Immature natural killer cell (primary cell): ENCODE measurements at places on chromosomes 6 and 20. TPM values are rescaled to one million over a fixed set of nuclear protein-coding genes. Genes with fewer than 3 reads are reported as not detected.
A peak's percentile ranks its signal among the peaks of the same experiment; 100 is the strongest.

Gene MYL9
- polyA plus RNA-seq: 0.10 TPM

Gene ARMH2
- not detected for polyA plus RNA-seq

Gene GSTA1
- polyA plus RNA-seq: not detected

Gene SMPDL3A
- not detected for polyA plus RNA-seq

Gene VSX1
- not detected for polyA plus RNA-seq

Gene SLC22A2
- polyA plus RNA-seq: not detected

Gene SUMO4
- not detected for polyA plus RNA-seq

Gene OR2J1
- not detected for polyA plus RNA-seq

Gene SEL1L2
- not detected for polyA plus RNA-seq

DNA sequence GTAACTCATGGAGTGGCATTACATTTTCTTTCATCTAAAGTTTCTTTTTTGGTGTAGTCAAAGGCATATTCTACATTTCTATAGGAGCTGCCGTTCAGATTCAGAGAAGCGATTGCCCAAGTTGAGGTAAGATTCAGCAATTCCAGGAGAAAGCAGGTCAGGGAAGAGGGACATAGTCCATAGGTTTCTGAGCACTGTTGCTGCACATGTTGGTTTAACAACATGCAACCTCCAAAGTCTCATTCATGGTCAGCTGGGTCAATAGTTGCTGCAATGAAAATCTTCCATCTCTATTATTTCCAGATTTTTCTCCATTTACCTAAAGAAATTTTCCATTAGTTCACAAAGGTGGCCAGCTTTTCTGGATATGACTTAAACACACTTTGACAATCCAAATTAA lies 682.3 kb upstream of the MAN1A1 start:
- H3K27me3 ChIP-seq: no peaks in the 10 kb centered on the region
- H3K4me1 ChIP-seq: no peaks in the 10 kb centered on the region
- no peak overlapping the region for H3K4me3 ChIP-seq
- H3K36me3 ChIP-seq: no peaks in the 10 kb centered on the region
- H3K27ac ChIP-seq: no peak overlapping the region
- no peak for DNase-seq

- H3K4me3 ChIP-seq: no peak overlapping the region
- no peaks in the 10 kb centered on the region for H3K4me1 ChIP-seq
- no peak overlapping the region for H3K27ac ChIP-seq
- H3K36me3 ChIP-seq: peaks cover 19% of the 10 kb centered on the region
- DNase-seq: no peak
- H3K27me3 ChIP-seq: peaks cover 2% of the 10 kb centered on the region
Measured at GRCh38 chr6:135305684-135306083, 124.6 kb downstream of the MYB start.

DNA sequence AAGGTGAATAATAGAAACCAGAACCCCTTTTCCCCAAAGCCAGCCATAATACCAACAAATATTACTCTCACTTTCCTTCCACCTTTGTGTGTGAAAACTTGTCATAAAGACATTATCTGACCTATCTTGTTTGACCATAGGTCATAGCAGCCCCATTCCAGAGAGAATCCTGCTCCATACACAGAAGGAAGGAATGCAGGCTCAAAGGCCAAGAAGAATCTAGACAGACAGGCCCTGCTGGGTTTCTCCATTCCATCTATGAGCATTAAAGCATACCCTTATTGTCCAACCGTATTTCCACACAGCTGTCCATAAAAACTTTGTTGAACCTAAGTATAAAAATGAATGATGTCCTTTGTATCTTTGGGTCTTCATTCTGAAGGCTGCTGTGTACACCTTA lies 40.7 kb upstream of the KCNK5 start:
- no peaks in the 10 kb centered on the region for H3K4me1 ChIP-seq
- no peak overlapping the region for H3K4me3 ChIP-seq
- H3K27me3 ChIP-seq: peaks cover 2% of the 10 kb centered on the region
- no peak overlapping the region for H3K27ac ChIP-seq
- no peak for DNase-seq
- no peaks in the 10 kb centered on the region for H3K36me3 ChIP-seq

GRCh38 chr20:38935285-38935684 lies 9.1 kb downstream of the FAM83D start:
- no peaks in the 10 kb centered on the region for H3K36me3 ChIP-seq
- no peak overlapping the region for H3K27ac ChIP-seq
- no peak overlapping the region for H3K4me3 ChIP-seq
- peaks cover under 1% of the 10 kb centered on the region for H3K4me1 ChIP-seq
- peak; percentile 31 for DNase-seq

GRCh38 chr20:33803921-33804337 lies 7.2 kb upstream of the CHMP4B start:
- no peak for DNase-seq
- H3K27me3 ChIP-seq: peaks cover 1% of the 10 kb centered on the region
- H3K4me1 ChIP-seq: no peaks in the 10 kb centered on the region
- no peak overlapping the region for H3K4me3 ChIP-seq
- no peaks in the 10 kb centered on the region for H3K36me3 ChIP-seq
- no peak overlapping the region for H3K27ac ChIP-seq

- H3K27ac ChIP-seq: no peak overlapping the region
- no peak overlapping the region for H3K4me3 ChIP-seq
- H3K36me3 ChIP-seq: no peaks in the 10 kb centered on the region
- H3K4me1 ChIP-seq: no peaks in the 10 kb centered on the region
Measured at GRCh38 chr20:4740774-4741431, 19.2 kb downstream of the PRND start.

- no peaks in the 10 kb centered on the region for H3K4me1 ChIP-seq
- no peak overlapping the region for H3K27ac ChIP-seq
- DNase-seq: no peak
- H3K4me3 ChIP-seq: no peak overlapping the region
Measured at GRCh38 chr6:121482751-121483150, 47.3 kb downstream of the GJA1 start.

GRCh38 chr6:160039441-160039840 lies 70.6 kb downstream of the IGF2R start:
- H3K36me3 ChIP-seq: peaks cover 18% of the 10 kb centered on the region
- no peak for DNase-seq
- peaks cover 6% of the 10 kb centered on the region for H3K27me3 ChIP-seq
- peaks cover 78% of the 10 kb centered on the region for H3K4me1 ChIP-seq
- H3K4me3 ChIP-seq: no peak overlapping the region

- peaks cover 2% of the 10 kb centered on the region for H3K36me3 ChIP-seq
- H3K27me3 ChIP-seq: no peaks in the 10 kb centered on the region
- no peak overlapping the region for H3K4me3 ChIP-seq
- no peak for DNase-seq
Measured at GRCh38 chr6:22764496-22764895, 195.1 kb downstream of the HDGFL1 start.

GRCh38 chr6:143843677-143843999 lies 500 bp downstream of the LTV1 start:
- peaks cover 42% of the 10 kb centered on the region for H3K4me1 ChIP-seq
- H3K27me3 ChIP-seq: peaks cover 15% of the 10 kb centered on the region
- H3K27ac ChIP-seq: peak overlapping the region; percentile 95
- peak overlapping the region; percentile 95 for H3K4me3 ChIP-seq
- no peak for DNase-seq
- H3K36me3 ChIP-seq: peaks cover 24% of the 10 kb centered on the region

DNA sequence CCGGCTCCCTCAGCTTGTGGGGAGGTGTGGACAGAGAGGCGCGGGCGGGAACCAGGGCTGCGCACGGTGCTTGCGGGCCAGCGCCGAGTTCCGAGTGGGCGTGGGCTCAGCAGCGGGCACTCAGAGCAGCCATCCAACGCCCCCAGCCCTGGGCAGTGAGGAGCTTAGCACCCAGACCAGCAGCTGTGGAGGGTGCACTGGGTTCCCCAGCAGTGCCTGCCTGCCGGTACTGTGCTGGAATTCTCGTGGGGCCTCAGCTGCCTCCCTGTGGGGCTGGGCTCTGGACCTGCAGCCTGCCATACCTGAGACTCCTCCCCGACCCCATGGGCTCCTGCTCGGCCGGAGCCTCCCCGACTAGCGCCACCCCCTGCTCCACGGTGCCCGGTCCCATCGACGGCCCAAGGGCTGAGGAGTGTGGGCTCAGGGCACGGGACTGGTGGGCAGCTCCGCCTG lies 92.7 kb downstream of the MANEA start:
- H3K4me1 ChIP-seq: no peaks in the 10 kb centered on the region
- DNase-seq: no peak
- no peaks in the 10 kb centered on the region for H3K27me3 ChIP-seq
- H3K27ac ChIP-seq: no peak overlapping the region
- no peak overlapping the region for H3K4me3 ChIP-seq

- peak overlapping the region; percentile 90 for H3K27ac ChIP-seq
- peaks cover 53% of the 10 kb centered on the region for H3K4me1 ChIP-seq
- DNase-seq: peak; percentile 26
- H3K4me3 ChIP-seq: peak overlapping the region; percentile 91
Measured at GRCh38 chr20:13009682-13010406, 1.1 kb downstream of the SPTLC3 start.

- H3K4me3 ChIP-seq: no peak overlapping the region
- peaks cover 9% of the 10 kb centered on the region for H3K27me3 ChIP-seq
- H3K36me3 ChIP-seq: peaks cover 5% of the 10 kb centered on the region
- no peaks in the 10 kb centered on the region for H3K4me1 ChIP-seq
Measured at GRCh38 chr6:155354167-155354566, 39.9 kb upstream of the TFB1M start.

GRCh38 chr6:1609041-1609647 lies 571 bp upstream of the FOXC1 start:
- peaks cover 42% of the 10 kb centered on the region for H3K4me1 ChIP-seq
- DNase-seq: no peak
- H3K4me3 ChIP-seq: peak overlapping the region; percentile 45
- no peaks in the 10 kb centered on the region for H3K36me3 ChIP-seq
- peaks cover 59% of the 10 kb centered on the region for H3K27me3 ChIP-seq

- H3K27me3 ChIP-seq: peaks cover 5% of the 10 kb centered on the region
- no peak overlapping the region for H3K4me3 ChIP-seq
Measured at GRCh38 chr20:46144432-46145025, 26.4 kb downstream of the CD40 start.

DNA sequence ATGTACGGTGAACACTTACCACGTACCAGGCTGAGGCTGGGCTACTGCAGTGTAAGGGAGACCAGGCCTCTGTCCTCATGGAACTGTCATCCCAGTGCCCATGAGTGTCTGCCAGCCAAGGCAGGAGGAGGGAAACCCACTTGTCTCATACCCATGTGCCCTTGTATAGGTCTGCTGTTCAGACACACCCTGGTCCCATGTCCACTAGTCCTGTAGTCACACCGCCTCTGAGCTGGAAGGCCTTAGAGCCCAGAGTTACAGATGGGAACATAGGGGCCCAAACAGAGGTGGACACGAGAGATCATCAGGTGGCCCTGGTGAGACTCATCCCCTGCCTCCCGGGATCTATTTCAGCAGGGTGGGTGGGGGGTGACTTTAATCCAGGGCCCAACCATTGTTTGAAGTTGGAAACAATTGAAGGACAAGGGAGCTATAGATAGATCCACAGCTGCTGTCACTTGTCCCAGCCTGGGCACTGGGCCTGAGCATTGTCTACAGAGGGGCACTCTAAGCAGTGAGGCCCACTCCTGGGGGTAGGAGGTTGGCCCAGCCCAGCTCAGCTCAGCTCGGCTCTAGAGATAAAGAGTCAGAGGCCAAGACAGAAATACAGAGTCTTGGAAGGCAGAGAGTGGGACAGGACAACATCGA lies 14.6 kb downstream of the MYH7B start:
- DNase-seq: no peak
- H3K27ac ChIP-seq: no peak overlapping the region
- H3K36me3 ChIP-seq: no peaks in the 10 kb centered on the region
- no peak overlapping the region for H3K4me3 ChIP-seq

- H3K4me3 ChIP-seq: no peak overlapping the region
- peaks cover 9% of the 10 kb centered on the region for H3K36me3 ChIP-seq
- DNase-seq: no peak
- H3K27me3 ChIP-seq: peaks cover 4% of the 10 kb centered on the region
- no peak overlapping the region for H3K27ac ChIP-seq
Measured at GRCh38 chr6:20352346-20352745, 49.3 kb upstream of the E2F3 start.

DNA sequence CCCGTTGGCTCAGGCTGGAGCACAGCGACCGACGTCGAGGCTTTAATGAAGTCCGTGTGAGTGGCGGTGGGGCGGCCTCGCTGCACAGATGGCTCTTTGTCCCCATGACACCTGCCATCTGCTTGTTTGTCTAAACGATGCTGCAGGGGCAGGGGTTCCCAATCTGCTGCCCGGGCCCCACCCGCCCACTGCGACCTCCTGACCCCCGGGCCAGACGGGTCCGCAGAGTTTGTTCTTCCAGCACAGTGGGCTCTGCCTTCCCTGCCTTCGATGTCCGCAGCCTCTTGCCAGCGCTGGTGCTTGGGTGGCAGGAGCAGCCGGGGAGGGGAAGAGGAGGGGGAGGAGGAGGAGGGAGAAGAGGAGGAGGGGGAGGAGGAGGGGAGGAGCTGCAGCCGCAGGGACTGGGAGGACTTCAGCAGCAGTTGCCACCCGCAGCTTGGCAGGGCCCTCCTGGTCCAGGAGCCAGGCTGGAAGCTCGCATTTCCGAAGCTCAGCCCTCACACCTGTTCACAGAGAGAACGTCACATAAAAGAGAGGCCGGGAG lies 210.0 kb downstream of the DLL1 start:
- no peak overlapping the region for H3K27ac ChIP-seq
- peaks cover 18% of the 10 kb centered on the region for H3K4me1 ChIP-seq
- H3K36me3 ChIP-seq: no peaks in the 10 kb centered on the region
- H3K4me3 ChIP-seq: no peak overlapping the region
- H3K27me3 ChIP-seq: peaks cover 11% of the 10 kb centered on the region
- DNase-seq: no peak

GRCh38 chr6:23537828-23538227 lies 588.2 kb upstream of the NRSN1 start:
- H3K4me1 ChIP-seq: no peaks in the 10 kb centered on the region
- no peak overlapping the region for H3K27ac ChIP-seq

DNA sequence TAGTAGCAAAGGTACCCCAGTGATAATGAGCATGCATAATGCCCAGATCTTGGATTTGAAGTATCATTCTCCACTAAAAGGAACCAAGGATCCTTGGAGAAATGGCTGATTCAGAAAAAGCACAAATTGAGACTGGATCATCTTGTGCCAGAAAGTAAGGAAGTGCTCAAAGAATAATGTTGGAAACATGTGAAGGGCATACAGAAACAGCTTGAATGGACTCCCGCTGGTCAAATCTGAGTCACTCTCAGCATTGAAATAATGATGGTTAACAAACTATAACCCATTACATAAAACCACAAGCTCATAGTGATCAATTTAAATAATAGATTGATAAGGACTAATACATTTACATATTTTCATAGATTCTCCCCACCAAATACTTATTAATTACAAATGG lies 3.6 kb upstream of the OSTM1 start:
- peaks cover 9% of the 10 kb centered on the region for H3K4me1 ChIP-seq
- no peak overlapping the region for H3K4me3 ChIP-seq
- H3K27me3 ChIP-seq: peaks cover 9% of the 10 kb centered on the region
- no peak overlapping the region for H3K27ac ChIP-seq
- no peaks in the 10 kb centered on the region for H3K36me3 ChIP-seq

DNA sequence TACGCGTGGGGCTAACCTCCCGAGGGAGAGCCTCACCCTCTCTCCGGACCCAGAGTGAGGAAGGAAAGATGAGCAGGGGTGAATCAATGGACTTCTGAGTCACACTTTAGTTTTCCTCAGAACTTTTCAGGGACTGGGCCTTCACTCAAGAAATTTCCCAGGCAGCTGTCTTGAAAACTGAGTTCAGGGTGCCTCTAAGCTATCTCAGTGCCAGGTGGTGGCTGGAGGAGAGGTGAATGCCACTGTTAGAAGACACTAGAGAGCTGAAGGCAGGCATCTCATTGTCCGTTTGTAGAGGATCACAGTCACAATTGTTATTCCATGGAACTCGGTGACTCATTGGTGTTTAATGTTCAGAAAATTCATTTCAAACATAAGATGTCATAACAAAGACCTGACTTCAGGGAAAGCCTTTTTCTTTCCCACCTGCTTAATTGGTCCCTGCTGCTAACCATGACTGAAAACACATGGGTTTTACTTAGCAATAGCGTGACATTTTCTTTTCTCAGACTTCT lies 5.3 kb upstream of the SERPINB6 start:
- H3K27ac ChIP-seq: no peak overlapping the region
- H3K27me3 ChIP-seq: peaks cover 3% of the 10 kb centered on the region
- H3K4me1 ChIP-seq: peaks cover 37% of the 10 kb centered on the region
- no peak overlapping the region for H3K4me3 ChIP-seq
- no peak for DNase-seq
- H3K36me3 ChIP-seq: no peaks in the 10 kb centered on the region
